Stimulated activated CD8-positive, alpha-beta memory T cell treated with anti-CD3 and anti-CD28 coated beads, Interleukin-7, amount 100 ng/mL, for 1 hour (primary cell): ENCODE measurements at places on chromosomes 11 and 22.

DNA sequence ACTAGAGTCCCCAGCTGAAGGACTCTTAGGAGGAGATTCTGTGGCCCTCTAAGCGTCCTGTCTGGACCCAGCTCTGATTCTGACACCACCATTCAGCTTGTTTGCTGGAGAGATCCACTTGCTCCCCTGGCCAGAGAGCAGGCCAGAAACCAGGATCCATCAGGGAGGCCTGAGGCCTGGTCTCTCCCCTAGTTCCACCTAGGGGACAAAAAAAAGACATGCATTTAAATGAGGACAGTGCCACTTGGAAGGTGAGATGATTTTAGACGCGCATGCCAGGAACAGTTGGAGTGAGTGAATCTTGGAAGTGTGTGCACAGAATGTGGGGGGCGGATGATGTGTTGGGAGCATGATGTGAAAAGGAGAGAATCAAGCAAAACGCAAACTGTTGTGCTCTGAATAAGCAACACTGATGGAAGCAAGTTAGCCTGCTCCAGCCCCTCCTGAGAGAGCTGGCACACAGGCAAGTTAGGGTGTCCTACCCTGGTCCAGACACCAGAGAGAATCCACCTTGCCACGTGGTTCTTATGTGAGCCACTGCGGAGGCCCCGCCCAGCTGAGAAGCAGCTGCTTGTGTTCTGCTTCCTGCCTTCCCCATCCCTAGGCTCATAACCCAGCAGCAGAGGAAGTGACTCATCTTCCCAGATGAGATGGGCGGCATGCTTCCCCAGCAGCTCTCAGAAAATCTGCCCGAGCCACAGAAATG, 8.0 kb upstream of the SLCO2B1 start:
- DNase-seq, result peak; percentile 40

GRCh38 chr22:45212306-45212709, 28.4 kb downstream of the KIAA0930 start:
- DNase-seq, result no peak

DNA sequence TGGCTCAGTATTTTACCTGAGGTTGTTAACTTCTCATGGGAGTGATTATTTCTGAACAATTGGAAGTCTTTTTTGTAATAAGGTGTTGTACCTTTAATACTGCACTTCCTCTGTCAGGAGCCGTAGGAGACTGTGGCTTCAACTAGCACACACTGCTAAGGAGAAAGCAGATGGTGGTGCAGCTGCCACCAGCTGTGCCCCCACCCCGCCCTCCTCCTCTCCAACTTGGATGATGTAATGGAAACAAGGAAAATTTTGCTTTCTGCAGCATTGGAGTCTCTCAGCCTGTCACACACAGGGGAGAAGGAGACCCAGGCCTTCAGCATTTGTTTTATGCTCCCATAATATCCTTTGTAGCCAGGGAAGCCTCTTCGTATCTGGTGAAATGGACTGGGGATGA, 91.2 kb downstream of the TEAD1 start:
- DNase-seq, result no peak

DNA sequence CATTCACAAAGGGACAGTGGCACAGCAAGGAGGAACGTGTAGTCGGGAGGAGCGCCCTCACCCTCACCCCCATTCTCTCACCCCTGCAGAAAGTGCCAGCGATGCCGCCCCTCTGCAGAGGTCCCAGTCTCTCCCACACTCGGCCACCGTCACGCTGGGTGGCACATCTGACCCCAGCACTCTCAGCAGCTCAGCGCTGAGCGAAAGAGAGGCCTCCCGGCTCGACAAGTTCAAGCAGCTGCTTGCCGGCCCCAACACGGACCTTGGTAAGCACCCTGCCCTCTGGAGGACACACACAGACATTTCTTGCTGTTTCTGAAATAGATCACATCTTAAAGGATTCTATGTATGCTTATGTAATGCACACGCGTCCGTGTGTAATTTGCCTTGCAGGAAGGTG, 34.9 kb downstream of the TBC1D22A start:
- DNase-seq, result no peak

- DNase-seq, result no peak
Observed at GRCh38 chr22:48751539-48752437, 1075.9 kb downstream of the BRD1 start.

- DNase-seq, result no peak
Observed at GRCh38 chr22:44979154-44979553, 30.7 kb downstream of the PHF21B start.
